ENCODE measurements at places on chromosomes 1 and 21.

- peak; percentile 75 for DNase-seq
Observed at GRCh38 chr21:36989699-36990507, 16.6 kb upstream of the RIPPLY3 start.

DNA sequence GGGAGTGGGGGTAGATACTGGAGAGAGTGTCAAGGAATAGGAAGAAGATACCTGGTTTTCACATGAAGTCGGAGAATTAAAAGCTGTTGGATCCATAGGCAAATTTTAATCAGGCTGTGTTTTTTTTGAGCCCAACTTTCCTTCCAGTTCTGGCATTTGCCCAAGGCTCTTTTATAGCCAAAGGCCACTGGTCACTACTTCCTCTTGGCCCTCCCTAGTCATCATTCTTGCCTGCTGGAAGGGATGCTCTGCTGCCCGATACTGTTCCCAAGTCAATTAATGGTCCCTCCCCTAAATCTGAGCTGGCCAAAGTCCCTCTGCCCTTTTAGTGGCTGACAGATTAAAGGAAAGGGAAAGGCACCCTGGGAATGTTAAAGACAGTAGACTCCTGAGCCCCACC, 102.8 kb upstream of the ZNF648 start:
- DNase-seq: no peak

DNA sequence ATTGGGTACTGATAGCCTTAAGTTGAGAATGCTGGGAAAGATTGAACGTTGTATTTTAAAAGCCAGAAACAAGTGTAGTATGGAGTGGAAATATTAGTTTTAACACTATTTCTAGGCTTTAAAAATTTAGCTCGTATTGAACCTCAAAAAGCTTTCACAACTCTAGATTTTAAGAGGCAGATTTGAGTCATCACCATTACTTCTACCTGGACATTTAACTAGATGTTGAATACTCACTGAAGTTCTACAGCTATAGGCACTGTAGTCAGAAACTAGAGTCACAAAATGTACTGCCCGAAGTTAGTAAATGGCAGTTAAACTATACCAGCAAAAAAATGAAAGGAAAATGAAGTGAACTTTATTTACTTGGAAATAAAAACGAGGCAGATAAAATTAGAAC, 96.5 kb downstream of the NEK7 start:
- no peak for DNase-seq

DNA sequence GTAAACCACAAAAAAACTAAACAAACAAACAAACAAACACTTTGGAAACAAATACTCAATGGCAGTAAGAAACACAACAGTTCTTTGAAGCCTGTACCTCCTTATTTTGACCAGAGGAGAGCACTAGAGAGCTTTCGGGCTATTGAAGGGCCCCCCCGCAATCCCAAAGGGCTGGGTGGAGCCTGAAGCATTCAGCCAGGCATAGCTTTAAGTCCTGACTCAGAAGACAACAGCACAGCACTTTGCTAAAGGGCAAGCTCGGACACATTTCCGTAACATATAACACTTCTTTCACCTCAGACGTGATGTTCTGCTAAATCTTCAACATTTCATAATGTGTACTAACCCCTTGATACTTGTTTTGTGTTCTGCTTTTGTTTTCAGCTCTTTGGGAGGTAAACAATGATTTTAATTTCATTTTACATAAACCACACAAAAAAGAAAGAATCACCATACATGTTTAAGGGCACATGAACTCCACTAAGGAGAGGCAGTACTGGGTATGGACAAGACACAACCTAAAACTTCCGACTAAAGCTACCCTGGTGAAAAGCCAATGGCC, 9.7 kb upstream of the SHCBP1L start:
- peak; percentile 63 for DNase-seq

DNA sequence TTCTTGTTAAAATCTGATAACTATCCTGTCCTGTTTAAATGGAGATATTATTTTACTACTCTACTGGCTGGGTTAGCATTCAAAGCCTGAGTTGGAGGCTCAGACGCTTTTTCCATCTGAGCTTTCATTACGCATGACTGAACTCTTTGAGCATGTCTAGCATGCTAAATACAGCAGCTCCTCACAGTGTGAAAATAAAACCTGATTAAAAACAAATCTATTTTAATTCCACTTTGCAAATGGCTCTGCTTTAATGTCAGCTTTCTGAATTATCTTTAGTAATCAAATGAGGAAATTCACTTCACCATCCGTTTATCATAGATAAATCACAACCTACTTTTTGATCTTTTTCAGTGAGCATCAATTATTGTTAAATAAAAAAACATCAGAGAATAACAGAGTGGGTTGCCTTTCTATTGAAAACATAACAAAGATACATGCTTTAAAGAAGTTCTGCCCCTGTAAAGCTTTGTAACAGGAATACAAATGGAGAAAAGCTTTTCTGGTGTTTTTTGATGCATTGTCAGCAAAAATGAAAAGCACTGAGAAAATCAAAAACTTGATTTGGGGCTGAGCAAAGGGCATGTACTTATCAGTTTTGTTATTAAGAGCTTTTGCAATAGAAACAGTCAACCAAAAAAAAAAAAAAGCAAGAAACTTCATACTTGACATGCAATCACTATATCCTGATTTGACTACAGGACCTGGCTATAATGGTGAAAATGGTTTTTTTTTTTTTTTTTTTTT, 3.5 kb upstream of the SPEN start:
- no peak for DNase-seq

GRCh38 chr1:15932612-15933011, 43.3 kb downstream of the ZBTB17 start:
- DNase-seq: no peak

DNA sequence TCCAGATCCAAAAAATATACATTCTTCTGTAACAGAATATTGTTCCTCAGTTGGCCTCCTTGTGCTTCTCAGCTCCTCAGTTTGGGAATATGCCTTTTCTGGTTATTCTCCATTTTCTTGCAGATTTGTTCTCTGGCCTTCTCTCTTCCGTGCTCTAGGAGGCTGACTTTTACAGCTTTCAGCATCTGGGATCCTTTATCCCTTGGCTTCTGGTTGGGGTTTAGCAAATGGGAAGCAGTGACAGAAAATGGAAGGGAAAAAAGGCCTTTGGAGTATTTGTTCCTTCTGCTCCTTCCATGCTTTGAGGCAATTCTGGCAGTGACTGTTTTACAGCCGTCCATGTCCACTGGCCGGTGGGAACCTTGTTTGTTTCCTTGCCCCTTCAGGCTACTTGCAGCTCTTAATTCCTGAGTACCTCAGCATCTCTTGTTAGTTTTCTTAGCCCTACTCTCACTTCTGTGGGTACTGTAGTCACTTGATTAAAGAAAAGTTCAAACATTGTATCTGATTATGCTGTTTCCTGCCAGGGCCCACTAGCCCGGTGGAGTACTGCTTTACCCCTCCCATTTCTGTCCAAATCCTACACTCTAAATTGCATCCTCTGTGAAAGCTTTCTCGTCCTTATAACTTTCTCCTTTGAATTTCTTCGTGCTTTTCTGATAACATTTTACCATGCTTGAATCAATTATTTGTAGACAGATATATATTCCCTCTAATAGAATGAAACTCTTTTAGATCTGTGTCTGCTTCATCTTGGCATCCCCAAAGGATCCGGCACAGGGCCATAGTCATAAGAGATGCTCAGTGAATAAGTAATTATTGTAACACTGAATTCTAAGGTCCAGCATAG, 118.2 kb downstream of the OSBPL9 start:
- no peak for DNase-seq

- DNase-seq: no peak
Observed at GRCh38 chr1:67495327-67495726, 65.1 kb upstream of the SERBP1 start.

DNA sequence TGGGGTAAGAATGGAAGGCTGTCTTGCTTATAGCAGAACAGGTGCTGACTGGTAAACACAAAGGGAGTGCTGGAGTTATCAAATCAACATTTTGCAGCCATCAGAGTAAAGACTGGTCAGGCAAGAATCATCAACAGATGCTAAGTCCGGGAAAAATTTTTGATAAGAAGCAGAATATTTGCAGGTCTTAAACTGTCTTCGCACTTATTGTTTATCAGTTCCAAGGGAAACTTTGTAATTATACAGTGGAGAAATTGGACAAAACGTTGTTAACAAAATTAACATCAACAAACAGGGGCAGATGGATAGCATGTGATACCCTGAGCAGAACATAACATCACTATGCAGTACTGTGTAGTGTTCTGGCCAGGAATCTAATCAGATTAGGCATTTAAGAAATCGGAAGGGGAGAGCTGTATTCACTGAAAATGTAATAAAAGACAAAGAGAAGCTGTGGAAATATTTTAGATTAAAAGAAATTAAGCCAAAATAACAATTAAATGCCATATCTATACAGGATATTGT, 127.1 kb downstream of the DAB1 start:
- no peak for DNase-seq

- DNase-seq: no peak
Observed at GRCh38 chr1:9700340-9700739, 48.8 kb downstream of the PIK3CD start.

DNA sequence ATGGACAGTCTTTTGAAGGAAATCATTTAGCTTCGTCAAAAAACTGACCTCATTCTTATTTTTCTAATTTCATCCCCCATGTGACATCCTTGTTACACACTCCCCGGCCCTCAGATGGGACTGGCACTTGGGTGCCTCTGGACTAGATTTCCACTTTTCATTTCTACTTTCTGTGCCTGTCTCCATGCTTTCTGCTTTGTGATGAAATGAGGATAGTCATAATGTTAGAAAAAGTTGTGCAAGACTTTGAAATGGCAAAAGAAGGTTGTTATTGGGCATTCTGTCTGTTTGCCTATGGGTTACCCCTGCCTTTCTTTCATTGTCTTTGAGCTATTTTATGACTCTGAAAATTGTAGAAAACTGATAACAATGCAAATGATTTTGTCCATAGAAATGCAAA, 54.9 kb downstream of the MDM4 start:
- no peak for DNase-seq

- no peak for DNase-seq
Observed at GRCh38 chr1:162151900-162152829, 82.7 kb downstream of the NOS1AP start.

DNA sequence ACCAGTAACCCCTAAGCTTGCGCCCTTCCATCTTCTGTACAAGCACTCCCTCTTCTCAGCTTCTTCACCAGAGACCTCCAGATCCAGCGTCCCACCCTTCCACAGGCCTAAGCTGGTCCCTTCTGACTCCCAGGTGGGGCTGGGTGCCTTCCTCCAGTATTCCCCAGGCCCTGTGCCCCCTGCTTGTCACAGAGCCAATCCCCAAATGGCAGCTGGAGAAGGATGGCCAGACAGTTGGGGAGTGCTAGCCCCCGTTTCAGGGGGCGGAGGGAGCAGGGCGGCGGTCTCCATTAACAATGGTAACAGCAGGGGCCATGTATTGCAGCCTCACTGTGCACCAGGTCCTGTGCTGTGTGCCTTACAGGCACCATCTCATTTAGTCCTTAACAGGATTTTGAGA, 85.7 kb downstream of the KCNN3 start:
- DNase-seq: no peak

Measured in NCI-H2081 treated with DMSO at 0.1 percent for 48 hours (cell line).